Suppressor macrophage treated with lipopolysaccharide for 1 hour (primary cell): ENCODE measurements at places on chromosomes 4 and X.

DNA sequence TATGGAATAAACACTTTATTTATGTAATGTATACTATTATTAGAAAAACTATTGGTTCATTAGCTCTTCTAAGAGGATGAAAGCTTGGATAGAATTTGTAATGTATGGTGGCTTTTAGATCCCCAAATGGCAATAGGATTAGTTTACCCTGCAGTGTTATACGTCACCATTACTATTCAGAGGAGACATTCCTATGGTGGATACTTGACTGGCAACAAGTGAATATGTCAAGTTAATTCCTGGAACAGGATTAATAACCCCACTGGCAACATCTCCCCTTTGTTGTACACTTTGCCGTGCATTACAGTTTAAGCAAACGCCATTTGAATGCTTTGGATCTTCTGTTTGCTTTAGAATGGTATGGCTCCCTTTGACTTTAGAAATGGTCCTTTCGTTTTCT lies 420.3 kb downstream of the FAM47B start:
- DNase-seq, result no peak

DNA sequence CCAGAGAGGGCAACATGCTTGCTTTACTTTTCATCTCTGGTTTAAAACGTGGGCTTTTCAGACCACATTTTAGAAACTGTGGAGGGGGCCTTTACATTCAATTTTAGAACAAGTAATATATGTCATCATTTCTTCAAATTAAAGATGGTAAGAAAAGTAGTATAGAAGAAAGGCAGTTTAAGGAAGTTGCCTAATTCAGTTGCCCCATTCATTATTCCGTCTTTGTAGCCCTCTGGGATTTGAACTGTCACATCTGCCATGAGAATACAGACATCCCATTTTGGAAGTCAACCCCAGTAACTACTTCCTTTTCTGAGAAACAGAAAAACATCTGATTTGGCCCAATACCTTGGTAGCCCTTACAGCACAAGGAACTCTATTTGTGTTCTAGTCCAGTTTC lies 61.2 kb downstream of the PASD1 start:
- DNase-seq, result no peak

DNA sequence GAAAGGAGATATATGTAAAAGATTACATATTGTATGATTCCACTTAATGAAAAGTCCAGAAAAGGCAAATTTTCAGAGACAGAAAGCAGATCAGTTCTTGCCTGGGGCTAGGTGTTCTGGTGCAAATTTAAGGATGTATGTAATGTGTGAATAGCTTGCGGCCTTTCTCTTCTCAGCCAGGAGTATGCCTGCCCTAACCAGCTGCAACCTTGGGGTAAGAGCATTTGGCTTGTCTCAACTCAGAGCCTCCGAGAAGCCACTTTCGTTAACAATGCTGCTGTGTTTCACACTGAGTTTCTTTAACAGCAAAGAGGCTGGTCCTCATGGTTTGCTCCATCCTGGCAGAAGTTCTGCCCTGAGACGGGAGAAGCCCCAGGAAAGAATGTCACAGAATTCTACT lies 102.7 kb downstream of the SPCS3 start:
- no peak for DNase-seq

GRCh38 chr4:87057835-87058355 lies 123.1 kb downstream of the AFF1 start:
- peak; percentile 61 for DNase-seq

DNA sequence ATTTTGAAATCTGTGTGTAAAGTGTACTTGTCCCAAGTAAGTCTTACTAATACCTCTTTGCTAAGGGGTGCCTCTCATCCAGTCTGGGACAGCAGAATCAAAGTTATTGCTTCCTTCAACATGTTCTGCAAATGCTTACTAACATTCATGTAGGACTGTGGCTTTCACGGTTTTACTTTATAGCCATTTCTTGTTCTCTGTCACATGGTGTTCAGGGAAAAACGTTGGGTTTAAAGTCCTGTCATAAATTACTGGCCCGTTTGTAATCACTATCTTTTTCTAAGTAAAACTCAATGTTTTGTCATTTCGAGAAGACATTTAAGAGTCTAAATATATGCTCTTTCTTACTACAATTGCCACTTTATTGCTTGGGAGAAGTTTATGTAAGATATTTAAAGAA lies 321.1 kb downstream of the STIM2 start:
- DNase-seq, result no peak

GRCh38 chr4:149889991-149890390 lies 74.3 kb upstream of the IQCM start:
- DNase-seq, result no peak

DNA sequence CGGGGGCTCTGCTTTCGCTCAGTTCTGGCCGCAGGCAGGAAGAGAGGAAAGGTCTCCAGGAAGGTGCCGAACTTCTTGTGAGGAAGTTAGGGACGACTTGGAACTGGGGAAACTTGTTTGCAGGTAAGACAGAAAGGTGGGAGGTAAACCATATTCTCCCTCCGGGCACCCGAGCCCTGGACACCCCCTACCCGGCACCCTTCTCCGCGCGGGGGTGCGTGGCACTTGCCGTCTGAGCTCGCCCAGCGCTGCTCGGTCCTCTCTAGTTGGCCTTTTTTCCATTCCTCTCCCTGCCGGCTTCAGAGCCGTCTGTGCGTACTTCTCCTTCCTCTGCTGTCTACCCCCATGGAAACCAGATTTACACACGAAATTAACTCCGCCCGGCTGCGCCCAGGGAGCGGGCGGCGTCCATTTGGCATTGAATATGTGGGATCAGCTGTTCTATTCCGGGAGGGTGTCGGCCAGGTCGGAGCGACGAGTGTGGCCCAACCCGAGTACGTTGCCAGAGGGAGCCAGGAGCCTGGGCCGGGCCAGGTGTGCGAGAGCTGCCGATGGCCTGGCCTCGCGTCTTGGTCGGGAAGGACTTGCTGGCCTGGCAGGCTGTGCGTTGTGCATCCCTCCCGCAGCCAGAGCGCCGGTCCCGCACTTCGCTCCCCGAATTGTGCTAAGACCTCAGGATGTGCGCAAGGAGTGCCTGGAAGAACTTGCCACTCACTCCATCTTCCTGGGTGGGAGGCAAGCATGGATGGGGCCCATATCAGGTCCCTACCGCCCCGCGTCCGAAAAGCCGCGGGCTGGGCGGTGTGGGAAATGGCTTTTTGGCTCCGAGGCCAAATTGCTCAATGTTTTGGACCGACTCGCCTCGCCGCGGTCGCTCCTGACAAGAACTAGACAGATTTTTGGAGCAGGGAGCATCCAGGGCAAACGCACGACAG lies 1.7 kb downstream of the PDGFRA start:
- no peak for DNase-seq

DNA sequence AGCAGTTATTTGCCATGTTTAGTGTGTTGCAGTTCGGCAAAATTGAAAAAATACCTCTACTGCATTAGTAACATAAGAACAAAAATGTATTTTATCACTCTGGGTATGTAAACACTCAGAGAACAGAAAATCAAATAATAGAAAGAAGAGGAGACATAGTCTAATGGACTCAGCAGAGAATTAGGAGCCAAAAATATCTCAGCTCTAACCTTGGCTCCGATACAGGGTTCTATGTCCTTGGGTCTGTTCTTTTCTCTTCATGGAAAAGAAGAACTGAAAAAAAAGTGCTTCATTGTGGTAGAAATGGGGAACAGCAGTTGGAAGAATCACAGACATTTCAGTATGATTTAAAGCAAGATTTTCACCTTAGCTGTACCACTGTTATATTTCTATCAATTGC lies 240.5 kb upstream of the CXXC4 start:
- DNase-seq, result no peak

DNA sequence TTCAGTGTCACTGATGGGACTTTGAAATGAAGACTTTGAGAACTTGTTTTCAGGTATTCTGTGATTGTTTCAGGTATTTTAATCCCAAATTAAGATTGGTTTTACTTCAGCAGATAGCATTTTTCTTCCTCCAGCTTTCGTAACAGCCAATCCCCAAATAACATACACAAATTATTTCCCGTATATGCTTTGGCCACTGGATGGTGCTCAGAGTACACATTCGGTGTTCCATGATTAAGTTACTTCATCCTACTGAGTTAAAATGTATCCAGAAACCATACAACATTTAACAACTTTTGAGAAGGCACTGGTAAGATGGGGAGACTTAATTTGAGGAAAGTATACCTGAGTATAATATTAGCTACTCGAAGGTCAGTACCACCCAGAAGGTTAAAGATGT lies 233.4 kb upstream of the FAM47A start:
- no peak for DNase-seq

GRCh38 chrX:40953369-40953768 lies 131.9 kb upstream of the USP9X start:
- DNase-seq, result no peak

DNA sequence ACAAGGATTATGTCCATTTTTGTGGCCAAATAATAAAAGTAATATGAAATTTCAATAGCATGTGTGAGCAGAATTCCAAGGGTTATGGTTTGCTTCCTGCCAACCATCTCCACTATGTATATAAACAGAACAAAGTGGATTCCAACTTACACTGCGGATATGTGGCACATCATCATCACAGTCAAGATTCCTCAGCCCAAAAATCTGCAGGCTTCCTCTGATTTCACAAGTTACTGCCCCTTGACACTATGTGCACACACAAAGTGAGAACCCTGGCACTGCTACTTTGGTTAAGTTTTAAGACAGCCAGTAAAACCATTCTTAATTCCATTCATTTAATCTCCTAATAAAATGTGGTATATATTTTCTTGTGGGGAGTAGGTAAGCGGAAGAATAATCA lies 76.4 kb downstream of the LEF1 start:
- DNase-seq, result no peak

GRCh38 chr4:71396382-71396781 lies 57.6 kb downstream of the SLC4A4 start:
- no peak for DNase-seq

GRCh38 chr4:54540931-54541330 lies 116.8 kb upstream of the KIT start:
- DNase-seq, result peak; percentile 9
